ENCODE measurements at places on chromosomes 7 and 10.

GRCh38 chr7:52498366-52498765 is 537.1 kb upstream of the POM121L12 start:
- DNase-seq, result no peak

- DNase-seq, result no peak
Measured at GRCh38 chr10:47322300-47323061, at the start of gene GDF2. Gene GDF2, plus strand, starts transcription at chr10:47322454. Its CDS starts 215 bp downstream, at chr10:47322669.

DNA sequence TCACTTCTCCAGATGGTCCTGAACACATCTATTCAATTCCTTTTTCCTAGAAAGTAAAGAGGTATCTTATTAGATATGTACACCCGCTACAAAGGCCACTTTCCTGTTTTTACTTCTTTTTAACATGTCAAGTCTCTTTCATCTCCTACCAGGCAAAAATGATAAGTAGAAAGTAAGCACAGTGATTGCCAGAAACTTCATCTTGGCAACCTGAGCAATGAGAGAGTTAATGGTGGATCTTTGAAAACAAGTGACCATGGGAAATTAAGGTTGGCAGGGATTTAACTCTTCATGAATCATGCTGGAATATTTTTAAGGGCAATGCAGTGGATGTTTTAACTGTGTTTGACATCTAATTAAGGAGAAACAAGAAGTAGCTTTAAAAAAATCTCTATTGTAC is 2.7 kb downstream of the SEMA3A start:
- no peak for DNase-seq

GRCh38 chr7:21777921-21778320 is 167.8 kb downstream of the CDCA7L start:
- DNase-seq, result no peak

- DNase-seq, result no peak
Measured at GRCh38 chr10:116154651-116155050, 118.4 kb downstream of the GFRA1 start.
